ENCODE measurements at places on chromosomes 6 and 20.

- no peak for DNase-seq
Observed at GRCh38 chr6:43926634-43927531, 156.9 kb downstream of the VEGFA start.

- DNase-seq: no peak
Observed at GRCh38 chr6:133966654-133967329, 13.8 kb downstream of the TBPL1 start.

DNA sequence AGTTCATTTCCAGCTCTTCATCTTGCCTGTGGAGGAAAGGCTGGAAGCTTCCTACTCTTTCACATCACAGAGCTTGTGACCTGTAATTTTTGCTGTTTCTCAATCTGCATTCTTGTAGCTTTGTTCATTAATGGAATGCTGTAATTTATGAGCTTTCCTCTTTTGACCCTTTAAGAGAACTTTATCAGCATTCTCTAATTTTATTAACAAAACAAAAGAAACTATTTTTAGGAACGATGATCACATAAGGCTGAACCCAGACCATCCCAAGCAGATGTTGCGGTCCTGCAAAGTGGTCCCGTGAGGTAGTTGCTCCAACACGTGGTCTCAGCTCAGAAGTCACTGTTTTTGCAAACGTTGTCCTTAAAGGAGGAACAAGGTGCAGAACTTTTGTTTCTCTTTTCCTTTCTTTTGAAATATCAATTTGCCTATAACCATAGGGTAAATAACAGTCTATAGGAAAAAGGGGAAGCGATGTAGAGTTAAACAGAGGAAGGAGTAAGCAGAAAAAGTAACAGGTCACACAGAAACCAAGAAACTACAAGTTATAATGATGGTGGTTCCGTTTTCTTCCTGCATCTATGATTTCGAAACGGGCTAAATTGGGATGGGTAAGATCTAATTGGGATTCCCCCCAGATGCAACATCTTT lies 121.3 kb upstream of the PHACTR1 start:
- DNase-seq: no peak

DNA sequence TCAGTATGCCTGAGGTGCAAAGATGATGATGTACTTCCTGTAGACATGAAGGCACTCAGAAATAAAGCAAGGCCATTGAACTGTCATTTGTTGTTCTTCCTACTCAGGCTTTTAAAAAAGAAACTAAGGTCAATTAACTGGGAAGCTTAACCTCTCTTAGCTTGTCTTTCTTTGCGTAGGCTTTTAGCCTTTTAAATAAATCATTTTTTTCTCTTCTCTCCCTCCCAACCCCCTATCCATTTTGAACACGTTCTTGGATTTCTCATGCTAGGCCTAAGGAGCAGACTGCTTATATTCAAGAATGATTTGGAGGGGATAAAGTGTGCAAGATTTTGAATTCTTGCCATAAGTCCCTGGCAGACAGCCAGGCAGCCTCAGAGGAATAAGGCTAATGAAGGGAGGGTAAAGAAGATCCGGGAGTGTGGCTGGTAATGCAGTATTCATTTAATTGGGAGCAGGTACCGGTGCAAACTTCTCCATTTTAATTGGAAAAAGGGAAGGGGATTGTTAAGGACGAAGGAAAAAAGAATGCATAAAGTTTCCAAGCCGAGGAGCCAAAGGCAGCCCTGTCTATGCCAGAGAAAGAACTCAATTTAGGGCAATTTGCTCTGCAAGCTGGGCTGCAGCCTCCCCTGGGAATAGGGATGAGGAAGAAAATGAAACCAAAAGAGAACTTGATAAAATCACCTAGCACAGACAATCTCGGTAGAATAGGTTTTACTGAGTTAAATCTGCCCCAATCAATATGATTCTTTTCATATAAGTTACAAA lies 343.8 kb upstream of the MMS22L start:
- no peak for DNase-seq

DNA sequence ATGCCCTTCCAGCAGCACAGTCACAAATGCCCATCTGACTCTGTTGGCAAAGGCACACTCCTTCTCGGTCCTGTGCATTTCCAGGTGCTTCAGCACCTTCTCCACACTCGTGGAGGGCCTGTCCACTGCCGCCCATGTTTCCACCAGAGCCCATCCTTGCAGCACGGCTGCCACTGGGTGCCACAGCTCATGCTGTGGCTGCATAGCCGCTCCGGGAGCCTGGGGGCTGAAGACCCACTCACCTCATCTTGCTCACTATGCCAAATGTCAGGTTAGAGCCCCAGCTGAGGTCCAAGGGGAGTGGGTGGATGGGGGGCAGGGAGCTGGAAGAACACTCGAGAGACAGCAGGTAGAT lies 6.9 kb downstream of the ZKSCAN3 start:
- DNase-seq: no peak

DNA sequence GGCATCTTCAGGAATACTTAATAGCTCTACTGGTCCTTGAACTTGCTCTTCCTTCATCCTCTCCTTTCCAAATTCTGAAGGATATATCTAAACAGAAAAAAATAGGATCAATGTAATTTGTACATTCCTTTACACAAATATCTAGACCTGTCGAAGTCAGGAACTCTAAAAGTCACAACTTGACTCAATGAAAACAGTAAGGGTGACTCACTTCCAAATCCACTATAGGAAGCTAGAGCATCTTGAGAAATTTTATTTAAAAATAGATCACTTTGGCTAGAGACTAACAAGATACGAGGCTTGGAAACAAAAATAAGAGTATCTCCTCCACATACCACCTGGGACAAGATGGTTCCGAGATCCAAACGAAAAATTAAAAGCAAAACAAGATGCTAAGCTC lies 12.2 kb downstream of the ESF1 start:
- DNase-seq: no peak

GRCh38 chr20:36736451-36737182 lies 9.3 kb downstream of the NDRG3 start:
- DNase-seq: no peak

- DNase-seq: no peak
Observed at GRCh38 chr6:169961772-169962561, 210.5 kb downstream of the ERMARD start.

GRCh38 chr6:2103765-2104523 lies 141.5 kb downstream of the GMDS start:
- DNase-seq: peak; percentile 24

- no peak for DNase-seq
Observed at GRCh38 chr20:63789836-63790571, 41.1 kb downstream of the ZBTB46 start.

Measured in central memory CD4-positive, alpha-beta T cell (primary cell).